HL-60 (cell line): ENCODE measurements at places on chromosomes 12 and 14.

- no peak for DNase-seq
Observed at GRCh38 chr12:91922139-91922538, 223.5 kb downstream of the BTG1 start.

DNA sequence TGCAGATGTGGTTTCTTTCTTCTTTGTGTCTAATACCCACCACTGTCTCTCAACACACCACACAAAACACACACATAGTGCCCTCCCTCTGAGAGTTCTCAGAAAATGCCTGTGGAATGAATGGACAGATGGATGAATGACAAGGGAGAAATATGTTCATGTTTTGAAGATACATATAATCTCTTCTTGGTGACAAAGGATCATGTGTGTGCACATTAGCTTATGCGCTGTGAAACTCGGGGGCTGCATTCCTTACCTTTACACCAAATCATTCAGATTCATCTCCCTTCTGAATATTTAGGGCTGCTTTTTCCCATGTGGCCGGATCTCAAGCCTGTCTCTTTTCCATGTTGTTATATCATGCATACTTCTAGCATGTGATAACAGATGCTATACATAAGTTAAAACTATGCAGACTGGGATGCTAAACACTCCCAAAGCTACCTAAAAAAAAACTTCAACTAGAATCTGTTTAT, 111.4 kb downstream of the EPS8 start:
- DNase-seq, result no peak

GRCh38 chr14:49250109-49250508, 336.1 kb downstream of the RPS29 start:
- no peak for DNase-seq

GRCh38 chr14:105989566-105990302, 463.4 kb downstream of the TMEM121 start:
- no peak for DNase-seq

DNA sequence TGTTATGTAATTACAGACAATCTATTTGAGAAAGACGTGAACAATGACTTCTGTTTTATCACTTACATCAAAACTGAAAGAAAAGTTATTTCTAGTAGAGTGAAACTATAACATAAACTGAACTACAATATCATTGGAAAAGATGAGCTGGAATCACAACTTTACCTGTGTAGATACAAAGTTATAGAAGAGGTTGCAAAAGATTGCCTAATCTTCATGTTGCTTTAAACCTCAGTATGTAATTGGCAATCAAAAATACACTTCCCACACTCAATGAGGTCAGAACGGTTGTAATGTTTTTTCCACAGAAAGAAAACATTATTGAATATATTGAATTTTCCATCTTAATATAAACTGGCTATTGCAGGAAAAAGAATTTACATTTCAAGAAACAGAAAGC, 37.7 kb upstream of the GXYLT1 start:
- DNase-seq, result no peak

GRCh38 chr14:70670992-70671651, 29.4 kb downstream of the TTC9 start:
- no peak for DNase-seq

- no peak for DNase-seq
Observed at GRCh38 chr12:25322351-25322750, 71.6 kb upstream of the KRAS start.

DNA sequence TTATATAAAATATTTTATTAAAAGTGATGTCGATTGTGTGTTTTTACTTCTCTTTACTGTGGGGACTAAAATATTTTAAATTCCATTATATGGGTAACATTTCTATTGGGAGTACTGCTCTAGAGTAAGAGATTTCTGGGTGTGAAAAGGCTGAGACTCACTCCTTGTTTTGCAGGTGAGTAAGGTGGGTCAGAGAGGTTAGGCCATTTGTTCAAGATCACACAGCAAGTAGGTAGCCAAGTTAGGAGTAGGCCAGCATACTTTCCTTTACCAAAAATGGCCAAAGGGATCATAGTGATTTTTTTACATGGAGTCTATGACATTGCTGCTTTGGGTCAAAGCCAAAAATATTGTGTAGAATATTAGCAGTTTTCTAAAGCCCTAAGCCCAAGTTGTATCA, 138.0 kb downstream of the ETV6 start:
- DNase-seq, result no peak

DNA sequence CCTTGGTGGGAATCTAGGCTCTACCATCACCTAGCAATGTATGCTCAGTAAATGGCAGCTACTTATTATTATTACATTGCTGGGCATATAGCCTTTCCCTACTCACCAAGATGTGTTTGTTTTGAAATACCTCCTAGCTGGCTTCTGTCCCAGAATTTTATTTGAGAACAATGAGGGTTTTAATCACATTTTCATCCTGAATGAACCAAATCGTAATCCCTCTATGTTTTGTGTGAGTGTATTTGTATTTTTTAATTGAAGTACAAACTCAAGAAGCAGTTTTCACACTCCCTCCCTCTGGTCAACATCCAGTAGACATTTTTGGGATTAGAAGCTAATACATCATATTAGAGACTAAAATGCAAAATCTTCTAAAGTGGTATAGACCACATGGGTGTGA, 7.6 kb downstream of the SLC7A8 start:
- DNase-seq, result no peak

DNA sequence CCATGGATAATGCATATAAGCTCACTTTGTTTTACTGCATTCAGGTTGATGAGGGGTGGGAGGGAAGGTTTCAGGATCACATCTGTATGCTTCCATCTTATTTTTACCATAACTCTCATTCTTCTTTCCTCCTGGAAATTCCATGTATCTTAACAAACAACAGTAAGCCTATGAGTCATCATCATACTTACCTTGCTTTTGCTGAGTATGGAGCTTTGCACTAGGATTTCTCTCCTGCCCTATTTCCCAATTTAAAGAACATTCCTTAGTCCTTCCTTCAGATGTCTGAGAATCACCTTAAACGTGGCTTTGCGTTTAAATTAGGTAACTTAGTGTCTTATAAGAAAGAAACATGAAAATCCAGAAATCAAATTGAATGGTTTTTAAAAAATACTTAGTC, 1.6 kb upstream of the CLEC14A start:
- no peak for DNase-seq

GRCh38 chr14:23447361-23448350, 12.2 kb upstream of the MYH7 start:
- DNase-seq, result no peak

- no peak for DNase-seq
Observed at GRCh38 chr14:25884657-25885056, 713.2 kb downstream of the NOVA1 start.

DNA sequence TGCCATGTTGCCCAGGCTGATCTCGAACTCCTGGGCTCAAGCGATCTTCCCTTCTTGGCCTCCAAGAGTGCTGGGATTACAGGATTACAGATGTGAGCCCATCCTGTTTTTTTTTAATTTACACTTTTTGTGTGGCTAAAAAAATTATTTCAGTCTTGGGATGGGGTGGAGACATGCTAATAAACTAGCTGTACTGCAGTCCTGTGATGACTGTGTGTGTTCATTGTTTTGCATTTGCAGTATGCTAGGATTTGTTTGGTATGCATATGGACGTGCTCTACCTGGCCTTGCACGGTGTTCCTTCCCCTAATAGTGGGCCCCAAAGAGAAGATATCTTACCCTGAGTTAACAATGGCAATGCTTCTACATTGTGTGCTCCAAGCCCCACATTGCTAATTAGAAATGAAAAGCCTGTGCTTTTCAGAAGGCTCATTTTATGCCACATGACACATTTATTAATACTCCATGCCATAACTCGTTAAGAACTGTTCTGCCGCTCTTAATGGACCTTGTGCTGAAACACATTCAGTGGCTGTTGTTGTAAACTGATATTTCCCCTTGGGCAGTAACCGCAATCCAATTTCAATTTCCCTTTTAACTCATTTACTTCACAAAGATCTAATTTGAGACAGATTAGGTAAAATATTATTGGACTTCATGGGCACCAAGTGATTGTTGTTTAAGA, 86.4 kb downstream of the SCN8A start:
- no peak for DNase-seq

- no peak for DNase-seq
Observed at GRCh38 chr12:130437555-130438242, 100.0 kb downstream of the PIWIL1 start.

GRCh38 chr12:5047094-5047493, 3.4 kb downstream of the KCNA5 start:
- no peak for DNase-seq

DNA sequence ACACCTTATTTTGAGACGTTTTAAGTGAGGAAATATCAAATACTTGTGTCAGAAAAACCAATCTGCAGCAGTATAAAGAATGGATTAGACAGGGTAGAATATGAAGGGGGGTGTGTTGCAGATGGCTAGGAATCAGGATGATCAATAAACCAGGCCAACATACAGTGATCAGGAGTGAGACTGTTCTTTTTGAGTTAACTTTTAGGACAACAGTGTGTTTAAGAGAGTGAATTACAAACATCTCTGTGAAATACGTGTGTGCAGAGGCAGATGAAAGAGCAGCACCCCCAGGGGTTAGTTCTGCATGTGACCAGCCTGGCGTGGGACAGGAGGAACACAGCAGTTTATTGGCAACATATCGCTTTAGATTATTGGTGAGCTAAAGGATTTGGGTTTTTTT, 10.6 kb upstream of the NRDE2 start:
- no peak for DNase-seq

- no peak for DNase-seq
Observed at GRCh38 chr12:1826867-1827705, 6.7 kb downstream of the LRTM2 start.

DNA sequence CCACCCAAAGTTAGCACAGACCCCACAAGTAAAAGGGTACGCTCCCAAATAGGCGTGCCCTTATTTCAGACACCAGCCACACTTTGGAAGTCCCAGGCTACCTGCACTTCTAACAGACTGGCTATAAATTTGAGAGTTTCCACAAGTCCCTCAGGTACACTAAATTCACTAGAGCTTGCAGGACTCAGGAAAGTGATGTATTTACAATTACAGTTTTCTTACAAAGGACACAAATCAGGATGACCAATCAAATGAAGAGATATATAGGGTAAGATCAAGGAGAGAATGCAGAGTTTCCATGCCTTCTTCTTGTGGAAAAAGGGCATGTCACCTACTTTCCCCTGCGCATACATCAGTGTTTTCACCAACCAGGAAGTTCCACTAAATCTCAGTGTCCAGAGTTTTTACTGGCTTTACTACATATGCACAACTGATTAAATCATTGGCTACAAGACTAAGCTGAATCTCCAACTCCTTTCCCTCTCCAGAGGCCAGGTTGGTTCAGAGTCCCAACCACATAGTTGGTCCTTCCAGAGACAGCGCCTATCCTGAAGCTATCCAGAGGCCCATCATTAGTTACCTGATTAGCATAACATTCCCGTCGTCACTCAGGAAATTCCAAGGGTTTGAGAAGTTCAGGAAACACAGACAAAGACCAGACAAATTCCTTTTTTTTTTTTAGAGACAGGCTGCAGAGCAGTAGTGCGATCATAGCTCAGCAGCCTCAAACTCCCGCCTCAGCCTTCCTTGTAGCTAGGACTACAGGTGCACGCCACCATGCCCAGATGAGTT, 84.2 kb downstream of the DENND5B start:
- DNase-seq, result no peak

DNA sequence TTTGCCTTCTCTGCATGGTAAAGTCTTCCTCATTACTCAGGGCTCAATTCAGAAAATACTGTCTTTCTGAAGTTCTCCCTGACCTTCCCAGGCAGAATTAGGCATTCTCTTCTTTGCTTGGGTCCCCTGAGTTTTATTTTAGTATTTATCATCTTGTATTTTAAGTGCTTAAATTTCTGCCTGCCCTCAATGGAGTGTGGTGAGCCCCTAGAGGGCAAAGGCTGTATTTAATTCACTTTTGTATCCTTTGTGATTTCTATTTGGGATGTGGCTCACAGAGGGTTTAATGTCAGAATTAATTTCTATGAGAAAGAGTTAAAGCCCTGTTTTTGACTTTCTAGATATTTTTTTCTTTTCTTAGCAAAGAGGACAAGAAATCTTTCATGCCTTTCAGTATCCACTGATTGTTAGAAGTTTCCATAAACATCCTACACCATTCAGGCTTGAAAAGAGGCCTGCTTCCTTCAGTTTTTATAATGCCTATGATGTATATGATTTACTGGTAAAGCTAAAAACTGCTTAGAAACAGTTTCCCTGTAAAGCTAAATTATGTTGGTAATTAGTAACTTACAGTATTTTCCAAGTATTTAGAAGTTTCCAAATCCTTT, 55.6 kb upstream of the PTPRB start:
- DNase-seq, result no peak

GRCh38 chr12:54007538-54008259, 1.1 kb upstream of the HOXC8 start:
- no peak for DNase-seq

GRCh38 chr14:101103321-101103901, 199.9 kb upstream of the RTL1 start:
- no peak for DNase-seq

- DNase-seq, result no peak
Observed at GRCh38 chr14:29773990-29774389, 153.7 kb downstream of the PRKD1 start.

DNA sequence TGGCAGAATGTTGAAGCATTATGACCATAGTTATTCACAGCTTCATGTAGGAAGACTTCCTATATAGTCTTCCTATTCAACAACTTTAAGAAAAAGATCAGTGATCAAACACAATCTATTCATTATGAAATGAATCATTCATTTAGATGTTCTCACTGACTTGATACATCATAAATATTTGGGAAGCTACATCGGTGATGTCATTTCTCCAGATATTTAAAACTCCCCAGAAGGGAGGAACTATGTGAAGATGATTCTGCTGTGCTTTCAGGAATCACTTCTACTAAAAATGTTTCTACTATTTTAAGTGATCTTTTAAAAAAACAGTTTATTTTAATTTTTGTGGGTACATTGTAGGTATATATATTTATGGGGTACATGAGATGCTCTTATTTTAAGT, 316.4 kb downstream of the BCAT1 start:
- no peak for DNase-seq

- no peak for DNase-seq
Observed at GRCh38 chr12:51008329-51009055, 17.7 kb downstream of the SLC11A2 start.

DNA sequence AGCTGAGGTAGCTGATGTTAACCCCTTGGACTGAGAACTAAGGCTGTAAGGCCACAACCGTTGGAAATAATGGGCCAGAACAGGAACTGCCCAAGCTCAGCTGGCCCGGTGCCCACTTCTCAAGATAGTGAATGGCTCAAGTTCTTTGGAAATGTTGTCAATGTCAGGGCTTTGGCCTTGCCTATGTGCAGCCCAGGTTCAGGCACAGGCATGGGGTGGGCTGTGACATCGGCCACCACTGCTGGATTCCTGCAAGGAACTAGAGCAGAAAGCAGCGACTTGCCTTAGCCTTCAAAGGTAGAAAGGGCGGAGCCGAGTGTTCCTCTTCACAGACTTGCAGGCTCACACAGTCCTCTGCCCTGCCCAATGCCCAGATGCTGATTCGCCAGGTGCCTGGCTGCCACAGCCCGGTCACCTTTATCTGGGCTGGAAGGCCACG, 291.2 kb downstream of the ZFP36L1 start:
- no peak for DNase-seq
